ENCODE measurements at places on chromosomes 13 and 19.

- DNase-seq, result no peak
These were observed 359.4 kb downstream of the ITGBL1 start for GRCh38 chr13:101811881-101812280.

DNA sequence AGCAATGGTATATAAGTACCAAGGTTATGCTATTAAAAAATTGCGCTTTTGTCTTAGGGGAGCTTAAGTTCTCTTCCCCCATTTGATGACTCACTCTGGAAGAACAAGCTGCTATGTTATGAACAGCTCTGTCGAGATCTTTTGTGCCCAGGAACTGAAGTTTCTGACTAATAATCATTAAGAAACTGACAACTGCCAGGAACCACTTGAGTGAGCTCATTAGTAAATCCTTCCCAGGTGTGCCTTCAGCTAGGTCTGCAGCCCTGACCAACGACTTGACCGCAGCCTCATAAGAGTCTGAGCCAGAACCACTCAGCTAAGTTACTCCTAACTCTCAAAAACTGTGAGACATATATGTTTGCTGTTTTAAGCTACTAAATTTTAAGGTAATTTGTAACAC is 147.8 kb downstream of the SLITRK6 start:
- DNase-seq, result no peak

- no peak for DNase-seq
These were observed 32.3 kb downstream of the ARHGEF18 start for GRCh38 chr19:7381073-7381390.

- DNase-seq, result no peak
These were observed 122.9 kb upstream of the PCDH9 start for GRCh38 chr13:67353031-67353430.

GRCh38 chr19:52809801-52810200 is 11.6 kb downstream of the ZNF28 start:
- no peak for DNase-seq

DNA sequence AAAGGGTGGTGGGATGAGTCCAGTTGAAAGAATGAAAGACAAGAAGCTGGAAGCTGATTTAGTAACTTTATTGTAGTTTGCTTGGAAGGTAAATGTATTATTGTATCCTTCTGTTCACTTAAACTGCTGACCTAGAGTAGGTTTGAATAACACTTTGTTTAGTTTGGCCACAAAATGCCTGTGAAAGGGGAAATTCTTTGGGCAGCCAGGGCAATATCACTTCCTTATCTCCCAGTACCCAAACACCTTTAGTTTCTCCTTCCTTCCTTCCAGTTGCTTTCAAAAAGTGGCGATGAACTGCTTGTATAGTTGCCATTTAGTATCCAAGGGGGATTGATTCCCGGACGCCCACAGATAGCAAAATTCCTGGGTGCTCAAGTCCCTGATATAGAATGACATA is 120.1 kb downstream of the PAN3 start:
- no peak for DNase-seq

DNA sequence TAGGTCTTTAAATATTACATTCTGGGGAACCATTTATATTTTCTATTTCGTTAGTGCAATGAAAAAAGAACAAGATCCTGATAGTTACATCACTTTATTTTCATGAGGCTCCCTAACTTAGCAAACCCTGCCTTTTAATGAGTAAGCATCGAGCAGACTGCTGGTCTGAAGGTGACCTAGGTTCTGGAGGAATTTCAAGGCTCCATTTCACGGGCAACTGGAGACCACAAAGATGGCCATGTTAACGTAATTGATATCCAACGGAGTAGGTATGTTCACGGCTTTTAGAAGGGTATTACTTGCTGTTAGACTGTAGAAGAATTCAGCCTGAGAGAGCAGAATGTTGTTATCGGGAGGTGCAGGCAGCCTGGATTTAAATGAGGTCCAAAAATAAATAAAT is 1597.6 kb downstream of the EFNB2 start:
- DNase-seq, result no peak

- peak; percentile 7 for DNase-seq
These were observed 30.0 kb downstream of the VAV1 start for GRCh38 chr19:6802336-6803035.

GRCh38 chr13:36512771-36513170 is 80.5 kb downstream of the CCNA1 start:
- DNase-seq, result no peak

DNA sequence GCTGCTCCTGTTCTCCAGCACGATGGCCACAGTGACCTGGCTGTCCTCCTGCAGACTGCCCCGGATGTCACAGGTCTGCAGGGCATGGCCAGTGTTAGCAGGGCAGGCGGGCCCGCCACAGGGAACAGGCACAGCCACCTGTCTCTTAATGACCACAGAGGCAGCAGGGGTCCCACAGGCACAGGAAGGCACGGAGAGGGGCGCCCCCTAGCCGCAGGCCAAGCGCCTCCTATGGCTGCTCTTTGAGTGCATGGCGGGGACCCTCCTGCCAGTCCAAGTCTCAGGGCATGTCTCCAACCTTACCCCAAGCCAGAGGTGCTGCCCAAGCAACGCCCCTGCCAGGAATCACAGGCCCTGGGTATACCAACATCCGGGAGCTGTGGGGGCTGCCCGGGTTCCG is 14.1 kb downstream of the IZUMO4 start:
- peak; percentile 25 for DNase-seq

GRCh38 chr19:41821003-41821735 is 23.3 kb downstream of the LYPD4 start:
- peak; percentile 53 for DNase-seq

- DNase-seq, result no peak
These were observed 26.7 kb upstream of the TDRD3 start for GRCh38 chr13:60370343-60370742.

DNA sequence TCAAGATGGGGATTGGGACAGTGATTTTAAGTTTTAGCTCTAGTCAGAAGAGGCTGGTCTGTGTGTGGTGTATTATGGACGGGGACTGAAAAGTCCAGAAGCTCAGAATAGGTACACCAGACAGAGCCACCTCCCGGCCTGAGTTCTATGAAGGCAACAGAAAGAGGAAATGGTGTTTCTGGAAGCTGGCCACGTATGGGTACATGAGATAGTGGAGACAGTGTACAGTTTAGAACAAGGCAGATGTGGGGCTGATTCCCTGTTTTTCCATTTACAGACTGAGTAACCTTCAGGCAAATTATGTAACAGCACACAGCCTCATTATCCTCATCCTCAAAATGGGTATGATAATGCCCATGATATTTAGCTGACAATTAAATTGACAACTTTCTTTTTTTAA is 1.3 kb downstream of the ZNF175 start:
- no peak for DNase-seq

GRCh38 chr19:35236638-35237400 is 8.3 kb upstream of the FAM187B start:
- no peak for DNase-seq

GRCh38 chr19:11435833-11436313 is 438 bp downstream of the PRKCSH start:
- peak; percentile 55 for DNase-seq

DNA sequence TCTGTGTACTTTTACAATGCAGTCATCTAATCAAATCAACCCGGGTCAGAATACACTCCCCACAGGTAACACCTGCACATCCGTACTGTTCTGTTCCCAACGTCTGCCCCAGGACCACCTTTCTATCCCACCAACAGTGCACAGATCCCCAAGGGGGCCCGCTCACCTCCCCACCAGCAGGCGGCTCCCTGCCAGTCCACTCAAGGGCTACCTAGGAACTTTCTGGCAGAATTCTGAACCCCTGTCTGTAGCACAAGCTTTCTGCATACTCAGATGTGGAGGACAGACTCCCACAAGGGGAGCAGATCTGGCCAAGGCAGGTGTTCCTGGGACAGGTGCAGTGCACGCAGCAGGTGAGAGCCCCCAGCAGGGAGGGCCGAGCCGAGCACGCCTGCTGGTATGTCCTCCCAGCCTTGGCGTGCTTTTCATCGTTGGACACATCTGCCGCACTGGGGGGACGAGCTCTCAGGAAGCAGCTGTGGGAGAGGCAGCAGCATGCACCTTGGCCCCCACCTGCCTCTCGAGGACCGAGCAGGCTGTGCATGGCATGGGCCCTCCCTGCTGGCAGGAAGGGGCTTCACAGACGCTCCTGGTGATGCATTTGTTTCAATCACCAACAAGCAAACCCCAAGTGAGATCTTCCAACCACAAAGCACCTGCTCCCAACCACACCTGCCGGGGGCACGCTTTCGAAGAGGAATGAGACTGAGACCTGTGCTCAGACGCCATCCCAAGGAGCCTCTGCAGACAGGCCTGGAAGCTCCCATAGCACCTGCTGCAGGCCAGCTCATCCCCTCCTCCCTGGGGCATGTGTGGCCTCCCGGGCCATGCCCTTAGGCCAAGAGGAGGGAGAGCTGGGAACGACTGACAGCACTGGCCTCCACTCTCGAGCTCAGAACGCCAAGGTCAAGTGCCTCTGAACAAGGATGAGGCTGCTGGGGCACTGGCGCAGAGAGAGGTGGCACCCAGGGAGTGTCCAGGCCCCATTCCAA is 35.9 kb downstream of the RAB20 start:
- no peak for DNase-seq

GRCh38 chr13:50831512-50831911 is 12.0 kb downstream of the DLEU7 start:
- DNase-seq, result no peak

DNA sequence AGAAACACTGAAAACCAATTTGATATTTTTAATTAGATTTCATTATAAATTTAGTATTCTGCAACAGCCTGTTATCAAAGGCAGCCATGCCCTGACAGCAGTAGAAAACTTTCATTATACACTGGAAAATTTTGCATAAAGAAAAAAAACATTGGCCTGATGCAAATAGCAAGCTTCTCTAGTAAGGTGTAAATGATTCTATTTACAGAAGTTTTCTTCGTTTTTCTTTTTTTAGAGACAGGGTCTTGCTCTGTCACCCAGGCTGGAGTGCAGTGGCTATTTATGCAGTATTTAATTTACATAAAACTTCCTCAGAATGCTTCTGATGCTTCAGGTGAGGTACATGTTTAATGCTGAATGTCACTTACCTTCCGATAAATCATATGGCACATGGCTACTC is 67.0 kb downstream of the ABCC4 start:
- DNase-seq, result no peak

DNA sequence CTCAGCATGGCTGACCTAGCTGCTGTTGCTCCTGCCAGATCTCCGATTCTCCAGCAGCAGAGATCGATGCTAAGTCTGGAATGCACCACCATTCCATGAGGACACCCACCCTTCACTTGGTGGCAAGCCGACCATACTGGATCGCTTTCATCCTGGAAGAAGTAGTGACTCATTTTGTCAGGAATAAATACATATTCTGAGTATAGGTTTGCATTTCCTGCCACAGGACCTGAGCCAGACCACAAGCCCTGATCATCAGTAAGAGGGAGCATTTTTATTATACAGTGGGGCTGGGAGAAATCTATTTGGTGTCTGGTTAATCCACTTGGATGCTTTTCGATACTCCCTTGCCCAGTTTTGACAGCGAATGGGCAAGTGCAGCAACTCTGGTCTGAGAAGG is 10.9 kb upstream of the KCTD15 start:
- no peak for DNase-seq

- peak; percentile 41 for DNase-seq
These were observed 1.4 kb downstream of the UHRF1 start for GRCh38 chr19:4910594-4911281.

DNA sequence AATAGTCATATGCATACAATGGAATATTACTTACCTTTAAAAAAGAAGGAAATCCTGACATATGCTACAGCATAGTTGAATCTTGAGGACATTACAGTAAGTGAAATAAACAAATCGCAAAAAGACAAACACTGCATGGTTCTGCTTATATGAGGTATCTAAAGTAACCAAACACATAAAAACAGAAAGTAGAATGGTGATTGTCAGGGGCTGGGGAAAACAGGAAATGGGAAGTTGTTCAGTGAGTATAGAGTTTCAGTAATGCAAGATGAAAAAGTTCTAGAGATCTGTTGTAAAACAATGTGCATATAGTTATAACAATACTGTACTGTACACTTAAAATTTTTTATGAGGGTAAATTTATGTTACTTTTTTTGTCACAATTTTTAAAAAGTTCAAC is 219.4 kb downstream of the KLF5 start:
- no peak for DNase-seq

DNA sequence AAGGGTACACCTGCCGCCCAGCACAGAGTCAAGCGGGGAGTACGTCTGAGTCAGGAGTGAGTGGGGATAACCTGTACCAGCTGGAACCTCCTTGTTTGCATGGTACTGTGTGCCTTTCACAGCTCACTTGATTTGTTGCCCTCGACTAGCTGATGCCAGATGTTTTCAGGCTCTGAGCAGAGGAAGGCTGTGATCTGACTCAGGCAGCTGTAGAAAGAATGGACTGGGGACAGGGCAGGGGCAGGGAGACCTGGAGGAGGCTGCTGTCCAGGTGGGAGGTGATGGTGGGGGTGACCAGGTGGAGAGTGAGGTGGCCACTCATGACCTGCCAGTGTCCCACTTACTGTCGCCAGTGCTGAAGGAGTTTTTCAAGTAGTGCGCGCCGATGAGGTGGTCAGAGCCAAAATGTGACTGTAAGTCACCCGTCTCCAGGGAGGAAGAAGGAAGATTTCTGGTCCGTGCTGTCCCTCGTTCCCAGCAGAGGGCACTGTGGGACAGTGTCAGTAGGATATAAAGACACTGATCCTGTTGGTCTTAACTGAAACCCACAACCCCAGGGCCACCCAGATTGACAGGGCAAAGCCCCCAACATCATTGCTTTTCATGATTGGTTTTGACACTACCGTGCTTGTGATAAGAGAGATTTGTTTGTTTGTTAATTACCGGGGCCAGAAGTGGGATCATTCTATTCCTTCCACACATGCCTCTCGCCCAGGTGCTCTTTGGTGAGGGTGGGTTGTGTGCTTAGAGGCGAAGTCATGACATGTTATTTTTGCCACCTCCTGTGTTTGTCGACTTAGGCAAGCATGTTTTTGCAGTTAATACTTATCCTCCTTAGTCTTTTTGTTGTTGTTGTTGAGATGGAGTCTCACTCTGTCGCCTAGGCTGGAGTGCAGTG is 128.4 kb downstream of the DPF1 start:
- DNase-seq, result peak; percentile 89

GRCh38 chr13:46629811-46630413 is 76.9 kb downstream of the LRCH1 start:
- no peak for DNase-seq

- DNase-seq, result no peak
These were observed 127.6 kb upstream of the RFC3 start for GRCh38 chr13:33690354-33690753.

DNA sequence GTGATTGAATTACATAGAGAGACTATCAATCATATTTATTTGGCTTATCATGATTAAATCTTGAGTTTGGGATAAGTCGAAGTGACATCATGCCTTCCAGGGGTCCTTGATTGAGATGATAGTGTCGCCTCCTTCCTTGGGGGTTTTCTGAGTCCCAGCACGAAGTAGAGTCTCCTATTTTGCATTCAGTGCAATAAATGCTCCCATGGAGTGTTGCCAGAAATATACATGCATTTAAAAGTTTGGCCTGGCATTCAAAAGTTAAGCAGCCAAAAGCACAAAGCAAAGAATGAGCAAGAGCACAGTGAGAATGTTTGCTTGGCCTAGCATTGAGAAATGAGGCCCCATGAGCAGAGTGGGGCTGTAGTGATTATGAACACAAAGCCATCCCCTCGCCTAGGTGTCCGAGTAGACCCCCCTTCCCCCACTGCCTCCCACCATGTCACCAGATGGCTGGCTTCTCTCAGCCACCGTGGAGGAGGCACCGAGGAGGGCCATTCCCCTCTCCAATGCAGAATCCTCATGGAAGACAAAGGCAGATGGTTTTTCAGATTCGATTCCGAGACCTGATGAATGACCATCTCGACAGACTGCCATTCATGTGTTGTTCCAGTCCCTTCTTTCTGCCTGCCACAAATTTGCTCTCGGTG is 58.8 kb upstream of the UBL3 start:
- DNase-seq, result no peak

GRCh38 chr13:109301726-109302125 is 484.7 kb downstream of the IRS2 start:
- no peak for DNase-seq

All from neural progenitor cell (in vitro differentiated cells).